ENCODE measurements at places on chromosomes 1 and 21. TPM values are rescaled to one million over a fixed set of nuclear protein-coding genes. Genes with fewer than 3 reads are reported as not detected.
A peak's percentile ranks its signal among the peaks of the same experiment; 100 is the strongest.

RXFP4 gene
- total RNA-seq, result not detected

DNA sequence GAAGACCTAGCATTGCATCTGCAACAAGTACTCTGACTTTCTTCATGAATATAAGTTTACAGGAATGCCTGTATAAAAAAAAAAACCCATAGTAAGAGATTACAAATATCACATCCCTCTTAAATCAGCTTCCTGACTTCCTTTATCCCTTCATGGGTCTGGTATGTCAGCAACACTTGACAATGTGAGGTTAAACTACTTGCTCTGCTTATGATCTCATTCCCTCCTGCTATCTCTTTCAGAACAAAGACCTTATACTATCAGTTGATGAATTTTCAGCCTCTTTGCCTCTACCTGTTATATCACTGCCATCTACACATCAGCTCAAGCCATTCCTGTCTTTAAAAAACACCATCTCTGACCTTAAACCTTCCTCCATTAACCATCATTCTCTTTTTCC lies 130.9 kb upstream of the SAMSN1 start:
- DNase-seq, result no peak

DNA sequence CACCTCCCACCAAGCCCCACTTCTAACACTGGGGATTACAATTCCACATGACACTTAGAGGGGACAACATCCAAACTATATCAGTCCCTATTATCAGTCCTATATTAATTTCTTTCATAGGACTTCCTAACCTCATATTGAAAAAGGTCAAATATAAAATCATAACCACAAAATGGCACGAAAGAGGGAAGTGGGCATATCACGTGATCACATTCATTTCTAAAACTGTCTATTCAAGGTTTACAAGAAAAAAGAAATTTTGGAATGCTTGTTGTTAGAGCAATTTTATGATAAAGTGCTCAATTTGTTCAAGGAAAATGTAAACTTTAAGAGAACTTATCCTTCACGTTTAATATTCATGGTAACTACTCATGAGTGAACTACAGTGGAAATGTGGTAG lies 13.2 kb upstream of the CDC7 start:
- DNase-seq, result no peak

GRCh38 chr1:168420177-168420576 lies 123.6 kb downstream of the XCL2 start:
- DNase-seq, result no peak

DNA sequence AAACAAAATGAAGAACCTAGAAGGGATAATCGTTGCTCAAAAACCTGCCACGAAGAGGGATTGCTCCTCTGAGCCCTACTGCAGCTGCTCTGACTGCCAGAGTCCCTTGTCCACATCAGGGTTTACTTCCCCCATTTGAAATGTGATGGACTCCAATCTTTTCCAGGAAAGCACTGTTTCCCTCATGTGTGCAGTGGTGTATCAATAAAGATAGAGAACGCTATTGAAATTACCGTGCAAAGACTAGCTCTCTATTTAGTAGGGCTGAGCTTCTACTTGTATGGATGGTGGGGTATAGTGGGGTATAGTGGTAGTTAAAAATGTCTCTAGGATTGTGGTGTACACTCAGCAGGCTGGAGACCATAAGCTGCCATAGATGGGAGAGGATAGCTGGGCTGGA lies 3.7 kb downstream of the TMCO2 start:
- no peak for DNase-seq

LRRC3 gene
- total RNA-seq, result 0.38 TPM

DNA sequence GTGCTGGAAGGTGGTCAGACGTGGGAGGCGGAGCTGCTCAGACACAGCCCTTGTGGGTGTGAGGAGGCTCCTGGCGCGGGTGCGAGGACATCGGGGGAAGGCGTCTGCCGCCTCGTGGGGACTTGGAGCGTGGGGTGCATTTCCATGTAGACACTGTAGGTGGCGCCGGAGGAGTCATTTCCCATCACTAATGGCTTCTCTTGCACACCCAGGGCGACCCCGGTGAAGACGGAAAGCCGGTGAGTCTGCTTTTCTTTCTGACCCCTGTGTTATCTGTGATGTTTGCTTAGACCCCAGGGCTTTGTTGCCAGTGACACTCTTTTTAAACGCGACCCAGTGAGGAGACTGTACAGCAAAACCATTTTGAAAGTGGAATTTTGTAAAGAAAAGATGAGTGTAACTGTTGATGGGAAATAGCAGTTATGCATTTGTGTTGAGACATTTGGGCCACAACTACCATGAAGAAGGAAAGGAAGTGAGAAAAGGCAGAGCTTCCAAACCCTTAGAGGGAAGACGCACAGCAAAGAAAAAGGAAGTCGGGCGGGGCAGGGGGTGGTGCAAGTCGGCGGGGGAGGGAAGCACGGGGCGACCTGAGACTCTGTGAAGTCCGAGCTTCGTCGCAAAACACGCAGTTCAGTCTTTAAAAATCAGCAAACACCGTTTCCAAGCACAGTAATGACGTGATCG lies 64.0 kb downstream of the SLC19A1 start:
- DNase-seq, result peak; percentile 80

DNA sequence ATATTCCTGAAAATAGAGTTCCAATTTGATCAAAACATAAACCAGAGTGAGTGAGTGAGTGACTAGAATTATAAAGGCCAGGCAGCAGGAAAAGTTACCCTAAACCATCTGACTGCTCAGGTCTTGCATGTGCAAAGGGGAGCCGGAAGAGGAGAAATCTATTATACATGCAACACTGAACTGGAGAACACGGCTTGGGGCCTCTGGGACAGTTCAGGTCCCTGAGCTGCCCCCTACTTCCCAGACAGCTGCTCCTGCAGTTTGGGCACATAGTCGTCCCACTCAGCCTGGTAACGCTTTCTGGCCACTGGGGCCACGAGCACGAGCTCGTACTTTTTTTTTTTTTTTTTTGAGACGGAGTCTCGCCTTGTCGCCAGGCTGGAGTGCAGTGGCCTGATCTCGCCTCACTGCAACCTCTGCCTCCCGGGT lies 40.1 kb downstream of the PTPRC start:
- no peak for DNase-seq

KCNH1 gene
- total RNA-seq, result 1.5 TPM

- DNase-seq, result no peak
Observed at GRCh38 chr1:229786974-229787610, 161.0 kb downstream of the URB2 start.

CHRM3 gene
- total RNA-seq, result not detected

Measured in GM23248 (cell line).